ENCODE measurements at places on chromosomes 2 and 18.

DNA sequence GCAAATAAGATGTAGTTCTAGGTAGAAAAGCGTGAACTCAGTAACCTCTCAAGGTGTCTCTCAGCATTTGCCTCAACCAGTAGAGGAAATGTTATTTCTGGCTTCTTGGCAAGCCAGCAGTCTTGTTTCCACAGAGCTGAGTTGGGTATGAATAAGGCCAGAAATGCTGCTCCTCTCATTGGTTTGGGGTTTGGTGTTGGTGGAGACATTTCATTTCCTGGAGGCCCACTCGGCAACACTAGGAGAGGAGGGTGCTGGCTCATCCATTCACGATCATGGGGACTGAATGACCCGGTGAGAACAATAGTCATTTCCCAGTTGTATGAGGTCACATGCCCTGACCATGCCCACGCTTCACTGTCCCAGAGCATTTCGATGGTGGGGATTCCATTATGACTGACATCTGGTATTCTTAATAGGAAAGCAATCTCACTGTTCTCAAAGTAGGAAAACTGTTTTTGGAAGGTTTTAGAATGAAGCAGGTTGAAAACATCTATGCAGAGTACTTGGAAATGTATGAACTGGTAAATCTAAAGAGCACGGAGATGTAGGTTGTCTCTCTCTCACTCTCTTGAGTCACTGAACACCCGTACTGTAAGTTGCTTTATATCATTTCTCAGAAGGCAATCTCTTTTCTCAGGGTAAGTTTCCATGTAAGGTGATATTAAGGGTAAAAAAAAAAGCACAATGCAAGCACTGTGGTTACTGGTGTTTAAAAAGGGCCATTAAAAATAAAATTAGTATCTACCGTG, 37.1 kb upstream of the CTLA4 start:
- DNase-seq: no peak

DNA sequence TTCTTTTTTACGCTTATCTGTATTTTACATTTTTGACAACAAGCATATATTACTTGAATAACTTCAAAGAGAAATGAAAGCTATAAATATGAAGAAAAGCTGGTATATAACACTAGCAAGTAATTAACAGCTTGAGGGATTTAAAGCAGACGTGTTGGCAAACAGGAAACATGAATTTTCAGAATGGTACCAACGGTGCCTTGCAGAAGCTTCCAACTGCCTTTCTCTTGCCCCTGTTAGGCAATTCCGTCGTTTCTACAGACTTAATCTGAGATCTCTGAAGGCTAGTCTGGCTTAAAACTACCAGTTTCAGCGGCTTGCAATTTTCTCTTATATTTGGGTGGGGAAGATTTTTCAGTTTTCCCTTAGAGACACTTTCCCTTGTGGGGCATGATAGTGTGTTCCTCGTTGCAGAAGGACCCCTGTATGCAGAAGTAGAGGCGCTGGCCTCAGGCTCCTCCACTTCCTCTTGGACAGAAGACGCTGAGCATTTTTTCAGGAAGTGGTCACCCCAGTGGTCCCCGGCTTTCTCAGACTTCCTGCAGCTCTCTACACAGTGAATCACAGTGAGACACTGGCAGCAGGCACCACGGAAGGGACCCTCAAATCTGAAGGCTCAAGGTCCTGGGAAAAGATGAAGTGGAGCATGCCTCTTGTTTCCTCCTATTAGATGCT, 56.2 kb upstream of the SLC16A14 start:
- DNase-seq: peak; percentile 3

DNA sequence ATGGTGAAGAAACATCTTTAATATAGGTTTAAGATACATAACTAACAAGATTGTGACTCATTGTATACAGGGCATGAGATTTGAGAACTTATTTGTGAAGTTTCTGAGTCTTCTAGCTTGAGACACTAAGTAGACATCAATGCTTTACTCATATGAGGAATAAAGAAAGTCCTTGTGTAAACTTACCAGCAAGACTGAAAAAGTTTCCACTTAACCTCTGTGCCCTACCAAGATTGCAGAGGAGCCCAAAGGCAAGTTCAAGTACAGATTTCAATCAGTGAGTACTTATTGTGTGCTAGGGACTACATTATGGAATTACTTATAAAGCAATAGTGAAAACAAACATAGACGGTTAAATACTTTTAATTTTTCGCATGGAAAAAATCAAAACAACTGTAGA, 1041.2 kb upstream of the CELF4 start:
- DNase-seq: no peak

GRCh38 chr2:49029406-49029805, 124.9 kb downstream of the FSHR start:
- no peak for DNase-seq

DNA sequence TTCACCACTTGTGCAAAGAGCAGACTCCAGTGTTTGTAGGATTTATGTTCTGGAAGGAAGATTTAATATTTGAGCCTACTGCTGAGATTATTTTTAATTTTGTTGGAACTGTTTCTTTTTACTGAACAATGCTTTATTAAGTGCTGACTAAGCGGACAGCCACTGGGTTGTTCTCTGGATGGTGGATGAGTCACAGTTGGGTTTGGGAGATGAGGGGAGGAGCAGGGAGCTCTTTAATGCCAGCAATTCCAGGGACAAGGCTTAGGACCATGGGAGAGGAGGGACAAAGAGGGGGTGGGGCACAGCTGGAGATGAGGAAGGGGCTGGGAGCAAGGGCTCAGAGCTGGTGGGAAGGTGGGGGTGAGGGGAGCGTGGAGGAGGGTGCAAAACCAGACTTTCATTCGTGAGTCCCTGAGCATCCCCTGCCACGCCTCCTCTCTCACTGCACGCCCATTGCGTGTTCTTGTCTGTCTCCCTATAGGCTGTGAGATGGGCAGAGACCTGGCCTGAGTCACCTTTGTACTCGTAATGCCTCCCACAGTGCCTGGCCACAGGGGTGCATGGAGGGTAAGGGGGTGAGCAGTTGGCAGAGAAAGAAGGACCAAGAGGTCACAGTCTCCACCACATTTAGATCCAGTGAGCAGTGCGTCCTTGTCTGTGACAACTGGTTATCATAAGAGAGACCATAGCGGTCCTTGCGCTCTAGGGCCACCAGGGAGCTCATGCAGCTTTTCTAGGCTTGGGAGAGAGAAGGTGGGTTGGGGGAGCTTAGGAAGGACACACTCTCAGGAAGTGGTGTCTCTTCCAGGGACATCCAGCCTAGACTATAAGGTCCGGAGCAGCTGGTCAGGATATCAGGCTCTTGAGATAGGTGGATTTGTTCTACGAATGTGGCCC, 18.4 kb downstream of the SLC4A3 start:
- DNase-seq: no peak

GRCh38 chr2:16241166-16242160, 301.1 kb downstream of the MYCN start:
- DNase-seq: no peak

DNA sequence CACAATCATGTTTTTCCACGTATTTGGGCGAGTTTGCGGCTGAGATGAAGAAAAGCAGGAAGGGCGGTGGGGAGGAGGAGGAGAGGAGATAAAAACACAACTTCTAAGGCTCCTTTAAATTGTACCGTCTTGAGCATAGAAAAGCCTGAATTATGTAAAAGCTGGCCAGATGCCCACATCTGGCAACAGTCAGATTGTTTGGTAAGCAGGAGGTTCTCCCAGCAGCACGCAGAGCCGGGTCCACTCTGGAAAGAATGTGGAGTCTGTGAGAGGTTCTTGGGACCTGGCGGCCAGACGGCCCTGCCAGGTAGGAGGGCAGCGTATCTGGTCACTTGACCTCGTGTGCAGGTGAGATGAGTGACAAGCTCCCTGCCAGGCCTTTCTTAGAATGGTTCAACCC, 215.3 kb upstream of the APCDD1 start:
- DNase-seq: no peak

DNA sequence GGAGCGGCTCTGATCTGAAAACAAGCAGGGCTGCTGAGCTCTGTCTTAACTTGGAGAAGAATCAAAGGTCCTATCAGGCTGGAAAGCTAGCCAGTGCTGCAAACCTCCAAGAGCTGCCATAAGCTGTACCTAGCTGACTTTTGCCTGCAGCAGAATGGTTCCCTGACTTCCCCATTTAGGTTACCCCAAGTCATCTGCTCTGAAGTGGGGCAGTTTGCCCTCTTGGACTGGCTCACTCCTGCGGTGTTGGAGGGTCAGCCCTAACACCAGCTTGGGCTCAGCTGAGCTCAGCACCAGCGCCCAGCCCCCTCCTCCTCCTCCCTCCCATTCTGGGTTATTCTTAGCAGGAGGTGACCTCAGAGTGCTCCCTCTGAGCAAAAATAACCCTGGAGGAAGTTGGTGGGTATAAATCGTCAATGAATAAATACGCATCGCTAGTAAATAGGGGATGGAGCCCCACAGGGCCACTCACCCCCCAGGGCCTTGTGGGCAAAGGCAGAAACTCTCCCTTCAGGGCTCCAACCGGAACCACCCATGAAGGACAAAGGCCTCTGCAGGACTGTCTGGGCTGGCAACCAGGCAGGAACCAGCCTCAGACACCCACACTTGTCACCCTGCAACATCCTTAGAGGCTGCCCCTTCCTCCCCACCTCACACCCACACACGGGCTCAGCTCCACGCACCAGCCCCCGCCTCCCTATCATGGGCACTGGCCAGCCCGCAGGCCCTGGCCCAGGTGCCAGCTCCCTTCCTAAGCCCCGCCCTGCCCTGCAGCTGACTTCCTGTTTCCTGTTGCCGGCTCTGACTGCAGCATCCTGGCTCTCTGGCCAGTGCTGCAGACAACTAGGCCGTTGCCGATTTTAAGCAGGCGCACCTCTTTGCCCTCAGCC, 46.9 kb downstream of the DNMT3A start:
- peak; percentile 85 for DNase-seq

DNA sequence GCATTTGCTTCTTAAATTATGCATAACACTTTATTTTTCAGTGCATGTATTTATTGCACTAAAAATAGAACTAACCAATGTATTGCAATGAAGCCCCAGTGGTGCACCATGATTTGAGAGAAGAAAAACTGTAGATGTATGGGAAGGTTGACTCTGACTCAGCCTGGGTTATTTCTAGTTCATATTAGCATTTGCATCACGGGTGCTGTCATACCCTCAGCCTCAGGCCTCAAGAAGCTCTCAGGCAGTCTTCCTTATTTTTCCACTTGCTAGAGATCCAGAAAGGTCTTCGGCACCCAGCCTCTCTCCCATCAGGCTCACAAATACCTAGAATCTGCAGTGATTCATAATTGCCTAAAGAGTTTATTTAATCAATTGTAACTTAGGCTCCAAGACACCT, 148.0 kb downstream of the DNER start:
- no peak for DNase-seq

DNA sequence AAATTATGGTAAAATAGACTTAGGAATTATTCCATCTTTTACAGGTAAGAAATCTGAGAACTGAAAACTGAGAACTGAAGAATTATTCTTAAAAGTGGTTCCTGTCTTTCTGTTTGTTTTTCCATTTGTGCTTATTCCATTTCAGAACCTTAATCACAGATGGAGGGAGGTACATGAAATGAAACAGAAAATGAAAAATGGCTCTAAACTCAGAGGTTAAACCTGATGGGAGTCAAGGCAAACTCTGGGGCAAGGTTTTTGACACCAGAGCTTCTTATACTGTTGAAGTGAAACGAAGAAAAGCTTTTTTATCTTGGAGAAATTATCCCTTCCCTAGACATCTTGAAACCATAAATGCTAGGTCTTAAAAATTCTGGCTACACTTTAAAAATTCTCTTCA, 182.1 kb downstream of the ZNF804A start:
- DNase-seq: no peak

DNA sequence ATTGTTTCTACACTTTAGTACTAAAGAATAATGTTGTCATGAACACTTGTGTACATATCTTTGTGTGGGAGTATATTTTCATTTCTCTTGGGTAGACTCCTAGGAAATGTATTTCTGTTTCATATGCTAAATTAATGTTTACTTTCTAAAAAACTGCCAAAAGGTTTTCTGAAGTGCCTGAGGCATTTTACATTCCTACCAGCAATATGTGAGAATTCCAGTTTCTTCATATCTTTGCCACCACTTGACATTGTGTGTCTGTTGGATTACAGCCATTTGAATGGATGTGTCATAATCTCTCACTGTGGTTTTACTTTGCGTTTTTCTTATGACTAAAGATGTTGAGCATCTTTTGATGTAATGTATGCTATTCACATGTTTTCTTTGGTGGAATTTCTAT, 428.2 kb upstream of the KCNH7 start:
- DNase-seq: no peak

- DNase-seq: no peak
Observed at GRCh38 chr2:224259831-224260230, 142.1 kb downstream of the FAM124B start.

- DNase-seq: no peak
Observed at GRCh38 chr2:145017149-145017548, 497.2 kb upstream of the ZEB2 start.

GRCh38 chr2:184524551-184525382, 73.6 kb upstream of the ZNF804A start:
- DNase-seq: no peak

GRCh38 chr2:121649149-121649595, at the start of gene CLASP1:
CLASP1 (minus strand) TSS chr2:121649462; CDS start chr2:121605895, 43,567 bp downstream.
- DNase-seq: no peak

DNA sequence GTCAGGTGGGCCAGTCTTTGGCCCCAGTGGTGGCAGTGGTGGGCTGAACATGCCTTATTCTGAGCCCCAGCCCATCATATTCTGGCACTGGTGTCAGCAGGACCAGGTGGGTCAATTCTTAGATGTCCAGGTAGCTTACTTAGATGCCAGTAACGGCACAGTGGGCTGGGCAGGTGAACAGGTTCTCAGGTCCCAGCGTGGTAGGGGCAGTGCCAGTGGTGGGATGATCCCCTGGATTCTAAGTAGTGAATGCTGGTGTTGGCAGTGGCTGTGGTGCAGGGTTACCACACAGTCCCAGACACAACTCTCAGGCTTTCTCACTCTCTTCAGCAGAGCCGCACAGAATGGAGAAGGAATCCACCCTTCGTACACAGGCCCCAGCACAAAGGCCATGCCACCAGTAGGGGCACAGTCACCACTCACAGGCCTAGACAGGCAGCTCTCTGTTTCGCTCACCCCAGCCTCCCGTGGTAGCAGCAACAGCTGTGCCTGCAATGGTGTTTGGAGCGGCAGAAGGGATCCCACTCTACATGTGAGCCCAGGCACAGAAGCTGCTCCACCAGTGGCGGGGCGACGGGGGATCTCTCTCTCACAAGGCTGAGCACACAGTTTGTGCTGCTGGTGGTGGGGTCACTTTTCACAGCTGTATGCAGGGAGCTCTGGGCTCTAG, 97.3 kb downstream of the ANKRD12 start:
- no peak for DNase-seq

All from effector memory CD8-positive, alpha-beta T cell (primary cell).